ENCODE measurements at places on chromosomes 16 and 17. TPM values are rescaled to one million over a fixed set of nuclear protein-coding genes. Genes with fewer than 3 reads are reported as not detected.

The GGT6 gene
- total RNA-seq, result not detected

The LRRC36 gene
- total RNA-seq, result not detected

The FAM20A gene
- 0.08 TPM for total RNA-seq

The ANKRD11 gene
- 44.3 TPM for total RNA-seq

The CCT6B gene
- total RNA-seq, result 0.23 TPM

The OR3A2 gene
- total RNA-seq, result not detected

The SLFN14 gene
- not detected for total RNA-seq

The ZP2 gene
- not detected for total RNA-seq

The KCNJ18 gene
- not detected for total RNA-seq

The CUEDC1 gene
- 9.4 TPM for total RNA-seq

The HIC1 gene
- total RNA-seq, result 20.7 TPM

The C16orf92 gene
- total RNA-seq, result not detected

The CCDC200 gene
- not detected for total RNA-seq

The SHCBP1 gene
- total RNA-seq, result 8.3 TPM

The SDR42E1 gene
- total RNA-seq, result 0.08 TPM

The OTOA gene
- total RNA-seq, result not detected

The CHD3 gene
- 179 TPM for total RNA-seq

The CASKIN1 gene
- 0.47 TPM for total RNA-seq

The RHBDL3 gene
- 0.12 TPM for total RNA-seq

The SPATA22 gene
- total RNA-seq, result not detected

The ITGB3 gene
- total RNA-seq, result 22.8 TPM

The IGFALS gene
- under 0.01 TPM for total RNA-seq

The OR1F1 gene
- not detected for total RNA-seq

The KIF2B gene
- total RNA-seq, result not detected

The ADAM11 gene
- total RNA-seq, result 1.4 TPM

The NAA60 gene
- total RNA-seq, result 10.4 TPM

The SUPT4H1 gene
- 40.2 TPM for total RNA-seq

The RPL23 gene
- total RNA-seq, result 3,022 TPM

The KRTAP9-2 gene
- total RNA-seq, result not detected

The OR1A1 gene
- not detected for total RNA-seq

The VPS4A gene
- 25.6 TPM for total RNA-seq

The SNAI3 gene
- total RNA-seq, result not detected

The CSH2 gene
- not detected for total RNA-seq

The RRAD gene
- 22.5 TPM for total RNA-seq

The SLC5A10 gene
- total RNA-seq, result under 0.01 TPM

The TXNDC11 gene
- total RNA-seq, result 13.8 TPM

The NTN1 gene
- 0.08 TPM for total RNA-seq

The ITGAD gene
- total RNA-seq, result not detected

The MLKL gene
- 9.1 TPM for total RNA-seq

The RUNDC1 gene
- total RNA-seq, result 12.1 TPM
